ENCODE measurements at places on chromosomes 6 and 20.
A peak's percentile ranks its signal among the peaks of the same experiment; 100 is the strongest.

GRCh38 chr20:40770564-40771307 lies 81.7 kb upstream of the MAFB start:
- peak; percentile 93 for DNase-seq

GRCh38 chr6:12605888-12606345 lies 110.7 kb upstream of the PHACTR1 start:
- peak; percentile 73 for DNase-seq

- no peak for DNase-seq
Observed at GRCh38 chr20:23233341-23233740, 117.2 kb upstream of the NXT1 start.

- no peak for DNase-seq
Observed at GRCh38 chr6:95169775-95170174, 407.6 kb upstream of the MANEA start.

DNA sequence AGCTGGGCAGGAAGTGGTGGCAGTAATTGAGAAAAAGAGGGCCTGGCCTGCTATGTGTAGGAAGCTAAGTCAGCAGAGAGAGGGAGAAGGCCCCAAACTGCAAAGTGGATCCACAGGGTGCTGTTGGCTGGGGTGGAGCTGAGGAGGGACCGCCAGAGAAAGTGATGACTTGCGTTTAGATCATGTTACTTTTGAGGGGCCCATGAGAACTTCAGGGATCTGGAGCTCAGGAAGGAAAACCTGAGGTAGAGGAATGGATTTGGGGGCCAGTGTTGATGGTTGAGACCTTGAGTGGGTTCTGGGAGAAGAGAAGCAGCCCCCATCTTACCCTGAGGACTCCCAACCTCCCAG lies 155.5 kb downstream of the MRPL14 start:
- DNase-seq, result no peak

DNA sequence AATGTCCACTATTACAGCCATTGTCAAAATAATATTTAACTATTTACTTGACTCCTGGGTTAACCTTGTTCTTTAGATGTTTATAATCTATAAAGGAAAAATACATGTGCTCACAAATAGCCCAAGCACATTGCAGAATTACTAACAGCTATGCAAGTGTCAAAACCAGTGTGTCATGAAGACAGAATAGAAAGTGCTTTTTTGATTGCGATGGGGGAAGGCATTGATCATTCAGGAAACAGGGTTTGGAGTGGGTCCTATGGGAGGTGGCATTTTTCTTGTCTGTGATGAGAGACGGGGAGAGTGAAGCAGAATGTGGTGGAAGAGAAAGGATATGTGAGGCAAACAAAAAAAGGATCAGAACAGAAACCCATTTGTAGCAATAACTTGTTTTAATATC lies 1.0 kb upstream of the AGPAT4 start:
- DNase-seq, result no peak

DNA sequence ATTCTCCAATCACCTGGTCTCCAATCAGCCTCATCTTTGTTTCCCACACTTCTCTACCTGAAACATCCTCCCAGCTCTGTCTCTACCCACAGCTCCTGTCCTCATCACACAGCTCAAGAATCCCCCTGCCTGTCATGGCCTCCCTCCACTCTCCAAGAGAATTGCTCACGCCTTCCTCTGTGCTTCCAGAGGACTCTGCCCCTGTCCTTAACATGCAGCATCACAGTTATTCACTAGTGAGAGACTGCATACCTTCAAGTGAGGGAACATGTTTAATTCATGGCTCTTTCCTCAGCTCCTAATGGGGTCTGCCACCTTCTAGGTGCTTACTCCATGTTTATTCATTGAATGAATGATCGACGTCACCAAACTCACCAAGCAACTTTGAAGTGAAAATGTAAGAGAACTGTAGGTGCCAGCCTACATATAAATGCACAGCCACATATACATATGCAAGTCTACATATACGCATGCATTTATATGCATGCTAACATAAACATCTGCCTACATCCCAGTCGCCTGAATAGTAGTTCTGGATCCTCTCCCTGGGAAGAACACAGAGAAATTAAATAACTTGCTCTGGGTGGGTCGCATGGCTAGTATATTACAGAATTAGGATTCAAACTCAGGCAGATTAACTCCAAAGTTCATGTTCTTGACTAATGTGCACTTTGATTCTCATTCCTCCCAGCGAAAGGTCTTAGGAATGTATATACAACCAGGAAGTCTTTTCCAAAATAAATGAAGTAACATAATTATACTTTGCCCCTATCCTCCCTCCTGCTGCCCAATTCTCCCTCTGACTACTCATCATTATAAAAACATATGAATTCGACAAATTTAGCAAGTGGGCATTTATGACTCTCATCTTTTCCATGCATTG lies 295.6 kb downstream of the MAFB start:
- no peak for DNase-seq

DNA sequence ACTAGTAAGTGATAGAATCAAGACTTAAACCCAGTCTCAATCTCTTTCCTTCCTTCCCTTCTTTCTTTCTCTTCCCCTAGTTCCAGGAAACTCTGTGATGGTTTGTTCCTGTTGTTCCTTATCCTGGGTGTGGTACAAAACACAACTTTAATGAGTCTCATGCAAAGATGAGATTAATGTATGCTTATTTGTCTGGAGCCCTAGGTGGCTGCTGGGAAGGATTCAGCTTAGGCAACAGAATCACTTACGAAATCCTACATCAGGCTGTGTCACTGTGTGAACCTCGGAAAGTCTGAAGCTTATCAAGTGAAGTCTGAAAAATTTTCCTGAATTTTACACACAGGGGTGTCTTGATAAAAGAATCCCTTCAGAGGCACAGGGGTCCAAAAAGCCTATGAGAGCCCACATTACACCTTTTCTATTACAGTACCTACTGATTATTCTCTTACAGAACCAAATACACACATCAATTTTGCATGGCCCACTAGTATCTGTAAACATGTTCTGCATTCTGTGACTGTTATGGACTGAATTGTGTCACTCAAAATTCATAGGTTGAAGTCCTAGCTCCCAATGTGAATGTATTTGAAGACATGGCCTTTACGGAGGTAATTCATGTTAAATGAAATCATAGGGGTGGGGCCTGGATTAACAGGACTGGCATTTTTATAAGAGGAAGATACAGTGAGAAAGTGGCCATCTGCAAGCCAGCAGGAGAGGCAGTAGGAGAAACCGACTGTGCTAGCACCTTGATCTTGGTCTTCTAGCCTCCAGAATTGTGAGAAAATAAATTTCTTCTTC lies 144.7 kb downstream of the MYB start:
- DNase-seq, result peak; percentile 16

- no peak for DNase-seq
Observed at GRCh38 chr6:151236668-151237401, 2.9 kb upstream of the AKAP12 start.

DNA sequence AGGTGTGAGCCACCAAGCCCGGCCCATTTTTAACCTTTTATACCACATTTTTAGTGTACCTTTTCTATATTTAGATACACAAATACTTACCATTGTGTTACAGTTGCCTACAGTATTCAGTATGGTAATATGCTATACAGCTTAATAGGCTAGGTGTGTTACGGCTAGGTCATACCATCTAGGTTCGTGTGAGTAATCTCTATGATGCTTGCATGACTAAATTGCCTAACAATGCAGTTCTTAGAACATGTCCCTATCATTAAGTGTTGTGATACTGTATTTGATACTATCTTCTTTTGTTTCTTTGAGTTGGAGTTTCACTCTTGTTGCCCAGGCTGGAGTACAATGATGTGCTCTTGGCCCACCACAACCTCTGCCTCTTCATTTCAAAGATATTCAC lies 387.7 kb upstream of the SASH1 start:
- DNase-seq, result no peak

GRCh38 chr6:32522302-32523047 lies 7.6 kb downstream of the HLA-DRB5 start:
- DNase-seq, result no peak

GRCh38 chr6:81783893-81784292 lies 31.4 kb upstream of the TENT5A start:
- no peak for DNase-seq
